A549 (cell line): ENCODE measurements at places on chromosomes 2 and 18.

DNA sequence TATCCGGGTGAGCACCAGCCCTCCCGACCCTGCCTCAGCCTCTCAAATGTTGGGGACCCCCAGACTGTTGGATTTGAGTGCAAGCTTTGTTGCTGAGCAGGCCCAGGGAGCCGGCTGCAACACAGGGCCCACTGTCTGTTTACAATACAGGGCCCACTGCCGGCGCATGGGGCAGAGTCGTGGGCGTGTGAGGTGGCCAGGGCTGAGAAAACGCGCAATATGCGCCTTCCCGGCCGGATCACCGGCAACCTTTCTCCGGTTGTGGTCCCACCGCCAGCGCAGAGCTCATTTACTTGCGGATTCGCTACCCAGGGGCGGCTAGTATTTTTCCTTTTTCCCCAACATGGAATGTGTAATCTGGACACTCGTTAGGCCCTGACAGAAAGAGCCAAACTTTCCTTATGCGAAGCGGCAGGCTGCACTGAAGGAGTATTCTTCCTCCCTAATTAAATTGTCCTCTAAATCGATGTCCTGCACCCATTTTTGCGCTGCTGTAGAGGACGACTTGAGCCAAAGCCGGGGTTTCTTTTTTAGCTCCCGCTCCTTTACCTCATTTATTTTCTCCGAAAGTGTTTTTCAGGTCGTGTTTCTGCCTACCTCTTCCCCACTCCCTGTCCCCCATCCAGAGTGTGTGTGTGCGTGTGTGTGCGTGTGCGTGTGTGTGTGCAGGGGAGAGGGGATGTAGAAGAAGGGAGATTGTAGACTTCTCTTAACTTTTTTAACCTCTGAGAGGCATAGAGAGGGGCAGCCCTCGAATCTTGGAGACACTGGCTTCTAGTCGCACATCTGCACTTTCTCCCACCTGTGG, 2.7 kb downstream of the OTX1 start:
- DNase-seq, result no peak

DNA sequence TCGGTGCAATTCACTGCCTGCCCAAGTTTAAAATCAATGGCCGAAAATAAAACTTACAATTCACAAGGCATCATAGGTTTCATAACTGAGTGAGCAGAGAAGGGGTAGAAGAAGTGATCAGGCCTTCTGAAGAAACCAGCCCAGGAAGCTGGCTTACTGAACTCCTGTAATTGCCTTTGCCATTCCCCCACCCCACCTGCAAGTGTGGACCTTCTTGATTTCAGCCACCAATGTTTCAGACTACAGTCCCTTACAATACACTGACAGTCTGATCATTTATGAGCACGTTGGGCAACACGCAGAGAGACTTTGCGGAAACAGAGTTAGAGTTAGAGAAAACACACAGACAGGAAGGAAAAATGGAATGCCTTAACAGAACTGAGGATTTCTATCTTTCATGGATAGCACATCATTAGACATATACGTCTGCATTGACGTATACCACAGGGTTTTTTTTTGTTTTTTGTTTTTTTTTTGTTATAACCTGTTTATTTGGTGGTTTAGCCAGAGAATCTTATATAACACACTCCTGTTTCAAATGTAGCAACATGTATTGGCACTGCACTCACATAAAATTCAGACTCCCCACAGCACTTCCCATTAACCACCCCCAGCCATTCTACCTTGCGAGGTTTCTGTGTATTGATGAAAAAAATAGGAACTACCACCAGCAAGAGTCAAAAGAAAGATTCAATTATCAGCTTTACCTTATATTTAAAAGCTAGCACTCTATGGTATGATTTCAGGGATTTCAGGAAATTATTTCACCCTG, 126.4 kb downstream of the CACNB4 start:
- DNase-seq, result no peak

DNA sequence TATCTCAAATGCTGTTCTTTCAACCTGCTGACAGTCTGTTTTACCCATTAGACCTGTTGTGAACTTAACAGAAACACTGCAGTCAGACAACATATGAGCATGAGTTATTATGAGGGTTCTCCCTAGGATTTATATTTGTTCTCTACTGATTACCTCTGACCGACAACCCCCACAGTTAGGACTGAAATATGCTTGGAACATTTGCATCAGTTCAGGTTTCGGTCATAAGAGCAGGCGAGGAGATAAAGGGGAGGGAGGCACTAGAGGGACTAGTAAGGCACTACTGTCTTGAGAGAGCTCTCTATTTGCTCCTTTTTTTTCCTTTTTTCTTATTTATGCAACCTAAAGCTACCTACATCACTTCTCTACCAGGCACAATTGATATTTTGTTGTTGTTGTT, 133.2 kb upstream of the REG3G start:
- DNase-seq, result no peak

- no peak for DNase-seq
Measured at GRCh38 chr2:127196998-127197397, 23.1 kb downstream of the CYP27C1 start.

- DNase-seq, result no peak
Measured at GRCh38 chr2:47221946-47222345, 66.8 kb upstream of the STPG4 start.

- DNase-seq, result no peak
Measured at GRCh38 chr18:35918564-35918963, 53.9 kb upstream of the RMP24 start.

- no peak for DNase-seq
Measured at GRCh38 chr2:148103946-148104345, 83.1 kb downstream of the MBD5 start.

GRCh38 chr18:62728254-62728653, 12.9 kb downstream of the PHLPP1 start:
- DNase-seq, result no peak

DNA sequence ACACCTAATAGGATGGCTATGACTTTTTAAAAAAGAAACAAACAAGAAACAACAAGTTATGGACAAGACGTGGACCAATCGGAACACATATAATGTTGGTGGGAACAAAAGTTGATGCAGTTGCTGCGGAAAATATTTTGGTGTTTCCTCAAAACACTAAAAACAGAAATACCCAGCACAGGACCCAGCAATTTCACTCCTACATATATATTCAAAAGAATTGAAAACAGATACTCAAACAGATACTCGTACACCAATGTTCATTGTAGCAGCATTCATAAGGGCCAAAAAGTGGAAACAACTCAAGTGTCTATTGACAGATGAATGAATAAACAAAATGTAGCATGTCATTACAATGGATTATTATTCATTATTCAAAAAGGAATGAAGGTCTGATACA, 12.1 kb downstream of the CCDC141 start:
- DNase-seq, result no peak
